Activated T-cell treated with anti-CD3 and anti-CD28 coated beads, Interleukin-2, amount 50 U/mL, for 72 hours (primary cell): ENCODE measurements at places on chromosomes 5 and 9.
A peak's percentile ranks its signal among the peaks of the same experiment; 100 is the strongest.

GRCh38 chr5:125560476-125561225 lies 814.2 kb upstream of the ZNF608 start:
- no peak for DNase-seq

GRCh38 chr9:68741704-68742332 lies 36.8 kb downstream of the PIP5K1B start:
- no peak for DNase-seq

GRCh38 chr5:89662499-89662898 lies 747.1 kb downstream of the CETN3 start:
- DNase-seq, result no peak

DNA sequence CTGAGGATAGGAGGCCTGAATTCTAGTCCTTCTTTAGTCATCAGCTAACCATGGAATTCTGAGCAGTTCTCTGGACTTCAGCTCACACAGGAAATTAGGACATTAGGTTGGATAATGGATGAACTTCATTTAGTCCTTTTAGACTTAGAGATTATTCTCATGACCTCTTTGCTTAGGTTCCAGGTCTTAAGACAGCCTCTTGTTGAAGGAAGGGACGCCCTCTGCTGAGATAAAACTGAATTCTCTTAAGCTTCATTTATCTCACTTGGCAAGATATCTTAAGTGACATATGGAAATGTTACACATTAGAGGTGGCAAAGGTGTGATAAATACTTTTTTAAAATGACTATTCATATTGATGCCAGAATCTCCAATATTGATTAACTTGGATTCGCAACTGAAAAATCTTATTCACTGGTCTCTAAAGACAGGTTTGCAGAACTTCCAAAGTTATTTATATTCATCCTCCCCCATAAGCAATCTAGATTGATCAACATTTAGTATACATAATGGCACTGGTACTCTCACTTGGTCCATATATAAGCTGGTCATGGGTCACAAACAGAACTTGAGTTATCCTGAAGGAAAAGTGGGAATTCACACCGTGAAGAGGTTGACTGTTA lies 16.9 kb upstream of the ZNF366 start:
- DNase-seq, result no peak

DNA sequence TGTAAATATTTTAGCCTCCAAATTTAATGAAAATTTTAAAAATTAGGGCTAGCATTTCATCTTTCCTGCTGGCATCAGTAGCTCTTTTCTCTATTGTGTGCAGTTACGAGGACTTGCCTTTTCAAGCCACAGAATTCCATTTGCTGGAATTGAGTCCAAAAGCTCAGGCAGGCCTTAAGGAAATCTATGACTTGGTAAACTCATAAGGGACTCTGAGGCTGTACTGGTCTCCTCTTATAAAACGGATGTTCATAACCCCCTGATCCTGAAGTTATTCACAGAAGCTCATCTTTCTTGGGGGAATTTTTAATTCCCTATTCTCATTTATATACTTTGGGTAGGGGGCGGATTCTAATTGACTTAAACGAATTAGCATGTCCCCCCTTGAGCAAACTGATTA lies 23.4 kb downstream of the ANKRA2 start:
- no peak for DNase-seq

DNA sequence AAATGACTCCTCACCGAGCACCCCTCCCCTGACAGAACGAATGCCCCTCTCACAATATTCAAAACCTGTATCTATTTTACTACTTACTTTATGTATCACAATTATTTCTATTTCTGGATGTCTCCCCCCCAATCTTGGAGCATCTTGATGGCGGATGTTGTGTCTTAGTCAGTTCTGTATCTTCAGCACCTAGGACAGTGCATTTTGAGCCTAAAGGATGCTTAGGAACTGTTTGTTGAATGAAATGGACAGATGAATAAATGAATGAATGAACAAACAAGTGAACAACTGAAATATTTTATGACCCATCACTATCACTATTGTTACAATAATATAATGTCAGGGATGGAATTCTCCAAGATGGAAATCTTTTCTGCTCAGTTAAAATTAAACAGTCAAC lies 295.7 kb downstream of the DNAH5 start:
- no peak for DNase-seq

- DNase-seq, result peak; percentile 7
Observed at GRCh38 chr5:61933787-61934626, 372.0 kb upstream of the KIF2A start.

DNA sequence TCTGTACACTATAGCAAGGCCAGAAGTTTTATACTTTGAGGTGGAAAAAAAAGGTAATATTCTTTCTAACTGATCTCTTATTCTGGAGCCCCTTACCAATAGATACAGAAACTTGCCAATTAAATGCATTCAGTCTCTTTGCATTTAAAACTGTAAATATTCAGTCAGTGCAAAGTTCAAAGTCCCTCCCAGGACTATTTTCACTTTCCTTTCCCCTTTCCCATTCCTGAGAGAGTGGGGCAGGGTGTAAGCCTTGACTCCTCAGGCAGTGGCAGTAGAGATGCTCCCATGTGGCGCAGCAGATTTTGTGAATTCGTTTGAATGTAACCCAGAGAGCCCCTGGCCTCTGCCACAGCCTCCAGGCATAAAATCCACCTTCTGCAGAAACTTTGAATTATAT lies 29.9 kb downstream of the CETN3 start:
- no peak for DNase-seq

DNA sequence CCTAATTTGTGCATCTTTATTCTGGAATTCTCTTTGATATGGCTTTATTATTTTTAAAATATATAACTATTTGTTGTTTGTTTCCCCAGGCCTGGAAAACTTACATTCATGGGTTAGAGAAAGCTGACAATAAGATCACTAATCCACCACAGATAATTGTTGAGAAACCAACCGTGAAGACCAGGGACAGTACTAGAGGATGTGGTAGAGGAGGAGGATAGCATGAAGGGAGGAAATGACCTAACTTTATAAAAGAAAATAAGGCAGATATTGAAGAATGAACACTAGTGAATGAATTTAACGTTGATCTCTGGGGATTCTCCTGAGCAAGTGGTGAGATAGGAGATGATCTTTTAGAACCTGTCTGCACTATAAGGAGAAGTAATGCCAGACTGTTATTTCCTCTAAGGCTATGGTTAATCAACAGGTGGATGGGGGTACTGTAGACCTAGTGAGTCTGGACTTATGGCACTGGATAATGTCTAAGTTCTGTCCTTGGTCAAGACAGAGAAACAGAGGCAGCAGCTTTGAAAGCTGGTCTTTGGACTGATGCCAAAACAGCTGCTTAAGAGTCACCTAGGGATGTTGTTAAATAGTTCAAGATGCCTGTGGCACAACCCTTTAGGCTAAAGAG lies 52.4 kb downstream of the NREP start:
- no peak for DNase-seq

DNA sequence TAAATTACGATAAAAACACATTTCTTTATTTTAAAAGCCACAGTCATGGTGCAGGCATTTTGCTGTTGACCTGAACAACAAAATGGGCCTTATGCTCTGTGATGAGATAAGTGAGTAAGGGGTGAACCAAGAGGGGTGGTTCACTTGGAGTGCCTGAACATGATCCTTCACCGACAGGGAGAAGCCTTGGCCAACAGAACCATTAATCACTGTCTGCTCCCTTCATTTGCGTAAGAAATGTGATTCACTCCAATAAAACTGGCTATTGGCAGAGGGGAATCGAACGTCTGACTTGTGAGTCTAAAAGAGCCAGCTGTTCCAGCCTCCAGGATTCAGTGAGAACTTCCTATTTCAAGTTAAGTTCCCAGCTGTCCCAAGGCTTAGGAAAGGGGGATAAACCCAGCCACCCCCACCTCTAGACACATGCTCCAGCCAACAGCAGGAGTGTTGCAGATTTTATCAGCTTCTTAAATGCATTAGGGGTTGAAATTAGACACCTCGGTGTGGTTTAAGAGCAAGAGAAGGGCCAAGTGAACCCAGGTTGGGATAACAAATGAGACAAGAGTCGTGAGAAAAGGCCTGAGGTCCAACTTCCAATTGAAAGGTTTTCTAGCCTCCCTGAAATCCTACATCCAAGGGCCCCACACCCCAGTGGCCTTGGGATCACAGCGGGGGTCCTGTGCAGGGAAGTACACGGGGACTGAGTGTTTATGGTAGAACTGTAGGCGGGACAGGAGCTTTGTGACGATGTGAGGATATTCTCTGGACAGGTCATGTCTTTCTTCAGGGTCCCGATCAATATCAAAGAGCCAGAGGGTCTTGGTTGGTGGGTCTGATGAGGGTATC lies 131.4 kb upstream of the LHFPL2 start:
- DNase-seq, result no peak

DNA sequence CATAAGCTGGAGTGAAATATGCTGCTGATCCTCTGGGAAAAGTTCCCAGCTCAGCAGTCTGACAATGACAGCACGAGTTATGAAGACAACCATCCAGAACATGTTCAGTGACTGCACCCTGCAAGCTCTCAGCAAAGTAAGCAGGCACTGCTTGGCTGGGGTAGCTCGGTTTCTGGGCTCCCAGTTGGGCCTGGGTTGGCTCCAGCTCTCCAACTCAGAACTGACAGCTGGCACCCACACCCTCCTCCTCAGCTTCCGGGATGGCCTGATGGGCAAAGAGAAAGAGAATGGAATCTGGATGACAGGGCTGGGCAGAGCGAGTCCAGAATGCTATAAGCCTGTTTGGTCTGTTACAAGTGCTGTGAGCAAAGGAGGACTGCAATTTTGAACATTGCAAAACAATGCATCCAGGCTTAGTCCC lies 185.0 kb downstream of the CSNK1G3 start:
- DNase-seq, result no peak

GRCh38 chr5:139271201-139272027 lies 22.1 kb upstream of the MATR3 start:
- DNase-seq, result no peak

- DNase-seq, result no peak
Observed at GRCh38 chr9:106846857-106847256, 16.1 kb upstream of the ZNF462 start.

DNA sequence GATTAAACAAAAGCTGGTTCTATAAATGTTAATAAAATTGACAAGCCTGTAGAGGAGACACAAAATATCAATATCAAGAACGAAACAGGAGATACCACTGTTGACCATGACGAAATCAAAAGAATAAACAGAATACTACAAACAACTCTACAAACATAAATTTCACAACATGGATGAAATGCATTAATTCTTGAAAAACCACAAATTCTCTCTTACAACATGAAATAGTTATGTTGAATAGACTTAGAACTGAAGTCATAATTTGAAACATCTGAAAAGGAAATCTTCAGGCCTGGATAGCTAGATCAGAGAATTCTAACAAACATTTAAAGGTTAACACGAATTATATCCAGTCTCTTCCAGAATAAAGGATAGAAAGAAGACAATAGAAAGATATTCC lies 6.9 kb upstream of the SPATA31C1 start:
- DNase-seq, result no peak

GRCh38 chr5:74500110-74500917 lies 140.2 kb downstream of the ENC1 start:
- DNase-seq, result no peak

DNA sequence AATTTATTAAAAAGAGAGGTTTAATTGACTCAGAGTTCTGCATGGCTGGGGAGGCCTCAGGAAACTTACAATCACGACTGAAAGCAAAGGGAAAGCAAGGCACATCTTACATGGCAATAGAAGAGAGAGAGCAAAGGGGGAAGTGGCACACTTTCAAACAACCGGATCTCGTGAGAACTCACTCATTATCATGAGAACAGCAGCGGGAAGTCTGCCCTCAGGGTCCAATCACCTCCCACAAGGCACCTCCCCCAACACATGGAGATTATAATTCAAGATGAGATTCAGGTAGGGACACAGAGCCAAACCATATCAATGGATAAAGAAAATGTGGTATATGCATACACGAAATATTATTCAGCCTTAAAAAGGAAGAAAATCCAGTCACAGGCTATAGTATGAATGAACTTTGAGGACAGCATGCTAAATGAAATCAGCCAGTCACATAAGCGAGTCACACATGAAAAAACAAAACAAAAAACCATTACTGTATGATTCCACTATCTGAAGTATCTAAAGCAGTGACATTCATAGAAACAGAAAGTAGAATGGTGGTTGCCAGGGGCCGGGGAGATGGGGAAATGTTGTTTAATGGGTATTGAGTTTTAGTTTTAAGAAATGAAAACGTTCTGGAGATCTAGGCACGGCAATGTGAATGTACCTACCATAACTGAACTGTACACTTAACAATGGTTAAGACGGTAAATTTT lies 83.4 kb upstream of the PCA3 start:
- peak; percentile 17 for DNase-seq

DNA sequence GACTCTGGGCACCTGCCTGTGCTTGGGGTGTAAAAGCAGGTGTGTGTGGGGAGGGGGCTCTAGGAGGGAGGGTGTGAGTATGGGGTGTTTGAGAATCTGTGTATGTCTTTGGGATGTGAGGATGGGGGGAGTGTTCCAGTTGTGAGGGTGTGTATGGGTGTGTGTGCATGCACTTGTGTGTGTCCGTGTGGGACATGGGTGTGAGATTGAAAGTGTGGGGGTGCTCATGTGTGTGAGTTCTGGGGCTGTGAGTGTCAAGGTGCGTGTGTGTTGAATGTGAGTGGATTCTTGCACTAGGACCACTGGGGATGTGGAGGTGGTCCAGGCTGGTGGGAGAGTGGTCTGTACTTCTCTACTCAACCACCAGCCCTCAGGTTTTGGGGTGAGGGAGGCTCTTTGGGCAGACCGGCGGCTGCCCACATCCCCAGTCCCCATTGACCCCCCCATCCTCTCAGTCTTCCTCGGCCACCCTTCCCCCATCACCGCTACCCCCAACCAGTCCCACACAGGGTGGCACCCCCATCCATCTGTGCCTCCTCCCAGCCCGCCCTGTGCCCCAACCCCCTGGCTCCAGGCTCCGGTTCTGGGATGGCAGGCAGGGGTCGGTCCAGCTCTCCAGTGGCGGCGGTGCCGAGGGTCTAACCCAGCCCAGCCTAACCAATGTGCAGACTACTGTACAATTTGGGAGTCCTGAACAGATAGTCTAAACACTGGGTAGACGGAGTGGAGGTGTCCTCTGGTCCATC lies 31.5 kb downstream of the GOLGA2 start:
- no peak for DNase-seq

DNA sequence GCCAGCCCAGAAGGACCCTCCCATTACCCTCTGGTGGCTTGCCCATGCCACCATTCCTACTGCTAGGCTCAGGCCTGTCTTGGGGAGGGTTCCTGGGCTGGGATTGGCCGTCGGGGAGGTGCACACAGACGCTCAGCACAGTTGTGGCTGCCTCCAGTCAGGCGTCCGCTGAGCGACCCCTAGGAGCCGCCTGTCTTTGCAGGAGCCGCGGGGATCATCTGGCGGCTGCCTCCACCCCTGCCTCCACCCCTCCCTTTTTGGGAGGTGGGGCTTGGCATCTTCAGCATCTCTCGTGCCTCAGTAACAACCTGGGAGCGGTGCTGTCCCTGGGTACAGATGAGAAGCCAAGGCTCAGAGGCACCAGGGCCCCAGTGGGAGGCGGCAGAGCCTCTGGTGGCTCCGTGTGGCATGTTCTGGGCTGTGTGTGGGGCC lies 39.6 kb downstream of the RXRA start:
- DNase-seq, result no peak
